ENCODE measurements at places on chromosomes 6 and 20.
A peak's percentile ranks its signal among the peaks of the same experiment; 100 is the strongest.

- no peak for DNase-seq
Measured at GRCh38 chr6:111171577-111172400, 84.5 kb downstream of the SLC16A10 start.

DNA sequence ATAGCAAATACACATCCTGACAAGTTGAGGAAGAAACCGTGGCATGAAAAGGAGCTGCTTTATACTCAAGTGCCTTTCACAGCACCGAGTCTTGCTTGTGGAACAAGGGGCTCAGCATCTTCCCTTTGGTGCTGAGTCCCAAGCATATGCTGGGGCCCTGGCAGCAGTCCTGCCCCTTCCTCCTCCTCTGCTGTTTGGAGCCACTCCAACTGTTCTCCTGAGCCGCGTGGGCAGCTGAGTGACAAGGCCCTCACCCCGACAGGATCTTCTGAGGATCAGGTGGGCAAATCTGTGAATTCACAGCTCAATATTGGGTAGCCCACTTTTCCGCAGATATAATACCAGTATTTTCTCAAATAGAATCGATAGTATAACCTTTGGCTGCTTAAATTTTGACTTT is 24.7 kb downstream of the DACT2 start:
- DNase-seq = no peak

DNA sequence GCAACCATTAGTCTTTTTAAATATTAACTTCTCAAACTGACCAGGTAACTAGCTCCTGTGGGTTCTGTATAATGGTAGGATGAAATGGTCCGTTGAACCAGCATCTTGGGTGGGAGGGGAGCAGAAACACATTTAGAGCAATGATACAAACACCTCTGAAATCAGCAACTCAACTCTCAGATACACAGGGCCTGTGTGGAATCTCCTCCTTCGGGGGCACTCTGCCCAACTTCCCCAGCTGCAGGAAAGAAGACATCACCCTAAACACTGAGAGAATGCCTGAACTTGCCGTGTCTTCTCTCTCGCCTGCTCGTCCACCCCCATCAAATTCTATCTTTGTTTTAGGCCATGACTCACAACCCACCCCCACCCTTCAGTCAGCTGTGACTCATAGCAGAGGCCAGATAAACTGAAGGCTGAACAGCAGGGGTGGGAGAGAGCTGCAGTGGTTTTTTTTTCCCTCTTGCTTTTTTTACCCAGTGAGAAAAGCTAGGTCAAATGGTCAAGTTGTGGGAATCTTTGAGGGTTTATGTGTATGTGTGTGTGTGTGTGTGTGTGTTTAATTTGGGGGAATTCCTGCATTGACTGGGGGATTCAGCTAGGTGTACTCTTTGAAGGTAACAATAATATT is 593.4 kb upstream of the JAG1 start:
- DNase-seq = peak; percentile 81

DNA sequence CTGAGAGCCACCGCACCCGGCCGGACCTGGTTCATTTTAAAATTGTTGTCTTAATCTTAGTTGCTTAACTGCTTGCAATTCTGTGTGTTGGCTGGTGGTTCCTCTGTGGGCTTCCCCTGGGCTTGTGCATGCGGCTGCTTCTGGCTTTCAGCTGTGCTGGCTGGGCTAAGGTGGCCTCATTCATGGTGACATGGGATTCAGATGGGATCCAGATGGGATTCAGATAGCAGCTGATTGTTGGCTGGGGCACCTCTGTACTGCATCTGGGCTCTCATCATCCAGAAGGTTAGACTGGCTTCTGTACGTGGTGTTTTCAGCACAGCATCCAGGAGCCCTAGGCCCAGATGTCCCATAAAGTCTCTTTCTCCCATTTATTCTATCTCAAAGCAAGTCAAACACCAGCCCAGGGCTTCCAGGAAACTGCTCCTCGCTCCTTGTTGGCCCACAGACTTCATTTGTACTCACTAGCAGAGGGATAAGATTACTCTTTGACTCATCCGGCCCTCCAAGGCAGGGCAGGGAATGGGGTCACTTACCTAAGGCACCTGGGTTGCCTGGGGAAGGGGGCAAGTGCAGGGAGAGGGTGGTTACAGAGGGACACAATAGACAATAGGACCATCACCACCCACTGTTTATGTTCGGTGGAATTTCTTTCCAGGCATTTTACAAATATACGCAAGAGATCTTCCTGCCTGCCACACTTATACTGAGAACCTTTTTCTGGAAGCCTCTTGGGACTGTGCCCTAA is 10.2 kb upstream of the PEDS1 start:
- DNase-seq = no peak

Measured in ELF-1 (cell line).